ENCODE measurements at places on chromosomes 1 and 21. TPM values are rescaled to one million over a fixed set of nuclear protein-coding genes. Genes with fewer than 3 reads are reported as not detected.

DNA sequence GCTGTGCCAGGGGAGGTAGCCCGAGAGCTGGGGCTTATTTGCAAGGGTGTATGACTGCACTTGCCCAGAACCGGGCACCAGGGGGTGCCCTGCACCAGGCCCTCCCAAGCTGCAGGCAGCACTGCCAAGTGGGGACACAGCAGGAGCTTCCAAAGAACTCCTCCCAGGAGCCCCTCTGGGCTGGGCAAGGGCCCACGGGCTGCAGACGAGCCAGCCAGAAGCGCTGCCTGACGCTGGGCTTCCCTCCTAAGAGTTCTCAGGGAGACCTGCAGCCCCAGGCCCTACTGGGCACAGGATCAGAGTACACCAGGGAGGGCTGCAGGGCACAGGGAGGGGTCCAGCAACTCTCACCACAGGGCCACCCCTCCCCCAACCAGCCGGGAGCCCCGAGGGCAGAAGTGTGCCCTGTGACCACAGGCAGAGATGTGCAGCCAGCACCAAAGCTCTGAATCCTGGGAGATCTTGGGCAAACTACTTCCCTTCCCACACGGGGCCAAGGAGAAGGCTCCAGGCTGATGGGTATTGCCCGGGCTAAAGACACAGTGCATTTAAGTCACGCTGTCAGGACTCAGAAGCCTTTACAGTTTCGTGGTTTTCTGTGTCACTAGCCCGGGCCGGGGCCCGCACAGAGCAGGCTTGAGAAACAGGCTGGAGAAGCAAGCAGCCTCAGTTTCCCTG lies 63.4 kb downstream of the KCNAB2 start:
- H3K36me3 ChIP-seq: no peaks in the 10 kb centered on the region
- no peak overlapping the region for H3K4me3 ChIP-seq
- H3K4me1 ChIP-seq: peaks cover 3% of the 10 kb centered on the region

DNA sequence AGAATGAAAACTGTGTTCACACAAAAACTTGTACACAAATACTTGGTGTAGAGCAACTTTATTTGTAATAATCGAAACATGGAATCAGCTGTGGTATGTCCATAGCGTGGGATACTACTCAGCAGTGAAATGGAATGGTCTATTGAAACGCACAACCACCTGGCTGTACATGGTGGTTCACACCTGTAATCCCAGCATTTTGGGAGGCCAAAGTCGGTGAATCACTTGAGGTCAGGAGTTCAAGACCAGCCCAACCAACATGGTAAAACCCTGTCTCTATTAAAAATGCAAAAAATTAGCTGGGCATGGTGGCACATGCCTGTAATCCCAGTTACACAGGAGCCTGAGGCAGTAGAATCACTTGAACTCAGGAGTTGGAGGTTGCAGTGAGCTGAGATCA lies 356.8 kb downstream of the RYR2 start:
- no peak overlapping the region for H3K27ac ChIP-seq
- H3K4me1 ChIP-seq: no peaks in the 10 kb centered on the region
- no peaks in the 10 kb centered on the region for H3K36me3 ChIP-seq
- H3K27me3 ChIP-seq: peaks cover 5% of the 10 kb centered on the region

GRCh38 chr21:23488245-23488644 lies 2119.0 kb downstream of the MRPL39 start:
- no peak overlapping the region for H3K4me3 ChIP-seq
- H3K36me3 ChIP-seq: no peaks in the 10 kb centered on the region
- DNase-seq: no peak
- H3K27ac ChIP-seq: no peak overlapping the region
- H3K4me1 ChIP-seq: no peaks in the 10 kb centered on the region
- peaks cover 3% of the 10 kb centered on the region for H3K27me3 ChIP-seq

GRCh38 chr1:63950023-63950422 lies 176.2 kb downstream of the ROR1 start:
- H3K27ac ChIP-seq: no peak overlapping the region
- H3K27me3 ChIP-seq: peaks cover 1% of the 10 kb centered on the region
- no peak for DNase-seq
- H3K36me3 ChIP-seq: no peaks in the 10 kb centered on the region
- H3K4me1 ChIP-seq: no peaks in the 10 kb centered on the region

DNA sequence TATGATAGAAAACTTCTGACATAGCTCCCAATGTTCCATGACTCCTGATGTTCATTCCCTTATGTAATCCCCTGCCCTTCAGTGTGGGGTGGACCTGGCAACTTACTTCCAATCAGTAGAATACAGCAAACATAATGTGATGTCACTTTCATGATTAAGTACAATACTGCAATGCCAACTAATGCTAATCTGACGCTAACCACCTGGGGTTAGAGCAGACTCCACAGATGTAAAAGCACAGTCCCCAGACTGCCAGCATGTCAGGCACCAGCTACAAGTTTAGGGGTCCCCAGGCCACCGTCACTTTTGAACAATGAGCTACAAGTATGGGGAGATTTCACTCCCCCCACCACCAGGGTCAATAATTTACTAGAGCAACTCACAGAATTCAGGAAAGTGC lies 32.3 kb upstream of the FBXO28 start:
- DNase-seq: no peak
- peaks cover 2% of the 10 kb centered on the region for H3K27me3 ChIP-seq
- H3K4me3 ChIP-seq: no peak overlapping the region
- H3K4me1 ChIP-seq: no peaks in the 10 kb centered on the region
- H3K27ac ChIP-seq: no peak overlapping the region
- H3K36me3 ChIP-seq: no peaks in the 10 kb centered on the region

GRCh38 chr1:163789911-163790310 lies 468.2 kb downstream of the NUF2 start:
- DNase-seq: no peak
- peaks cover 8% of the 10 kb centered on the region for H3K36me3 ChIP-seq
- H3K4me1 ChIP-seq: no peaks in the 10 kb centered on the region
- no peak overlapping the region for H3K4me3 ChIP-seq

DNA sequence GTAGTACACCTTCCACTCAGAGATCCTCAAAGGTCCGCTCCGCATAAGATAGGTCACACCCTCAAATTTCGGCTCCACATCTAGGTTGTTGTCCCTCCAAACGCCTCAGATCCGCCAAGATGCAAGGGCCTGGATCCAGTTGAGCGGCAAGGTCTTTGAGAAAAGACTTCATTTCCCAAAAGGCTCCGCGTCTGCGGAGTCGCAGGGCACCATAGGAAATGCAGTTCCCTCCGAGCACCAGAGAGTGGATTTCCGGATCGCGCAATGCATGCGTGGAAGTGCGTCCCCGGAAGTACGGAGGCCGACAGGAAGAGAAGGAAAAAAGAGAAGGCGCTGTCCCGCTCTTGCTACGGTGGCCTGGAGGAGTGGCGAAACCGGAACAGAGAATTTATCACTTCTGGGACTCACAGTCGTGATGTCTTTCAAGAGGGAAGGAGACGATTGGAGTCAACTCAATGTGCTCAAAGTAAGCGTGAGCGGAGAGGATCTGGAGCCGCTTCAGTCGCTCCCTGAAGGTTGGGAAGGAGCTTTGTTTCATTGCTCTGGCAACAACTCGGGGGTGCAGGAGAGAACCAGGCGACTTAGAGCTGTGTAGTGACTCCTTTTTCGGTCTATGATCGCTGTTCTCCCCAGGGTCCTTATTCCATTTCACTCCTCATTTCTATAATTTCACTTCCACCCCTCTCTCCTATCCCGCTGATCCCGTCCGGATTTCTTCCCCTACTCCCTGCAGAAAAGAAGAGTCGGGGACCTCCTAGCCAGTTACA lies at the start of the genes LYSMD1 and SCNM1:
Gene LYSMD1 (minus strand): TSS at position 165 of the 767 bp plus-strand sequence. CDS start 644 bp downstream, outside the sequence.
Gene SCNM1 (plus strand): TSS at position 407 of the 767 bp plus-strand sequence. CDS start 9 bp downstream, at position 416.
- H3K4me3 ChIP-seq: peak within 1 kb of the TSS; percentile 98
- peaks cover 3% of the 10 kb centered on the region for H3K27me3 ChIP-seq
- peak within 1 kb of the TSS; percentile 90 for H3K27ac ChIP-seq
- H3K4me1 ChIP-seq: peaks cover 21% of the 10 kb centered on the region
- H3K36me3 ChIP-seq: peaks cover 13% of the 10 kb centered on the region

The TMEM200B gene
- not detected for total RNA-seq

All from naive thymus-derived CD8-positive, alpha-beta T cell (primary cell).